ENCODE measurements at places on chromosomes 7 and 10. TPM values are rescaled to one million over a fixed set of nuclear protein-coding genes. Genes with fewer than 3 reads are reported as not detected.

Gene ATG9B
- under 0.01 TPM for total RNA-seq

Gene LIPJ
- total RNA-seq: 0.26 TPM

Gene TMEM72
- total RNA-seq: not detected

Gene BAIAP2L1
- total RNA-seq: 5.3 TPM

Gene TDRD1
- not detected for total RNA-seq

Gene COL13A1
- 6.4 TPM for total RNA-seq

Gene SOSTDC1
- total RNA-seq: not detected

Gene DMBT1
- total RNA-seq: under 0.01 TPM

Gene TMEM236
- 0.17 TPM for total RNA-seq

Gene FXYD4
- total RNA-seq: not detected

Gene DNAH11
- 0.33 TPM for total RNA-seq

Gene ADAMTS14
- 1.8 TPM for total RNA-seq

Gene NPC1L1
- total RNA-seq: under 0.01 TPM

Gene EBLN1
- not detected for total RNA-seq

Gene TMEM139
- not detected for total RNA-seq

Gene ADO
- total RNA-seq: 20.6 TPM

Gene SFTPA1
- not detected for total RNA-seq

Gene LIPK
- not detected for total RNA-seq

Gene SEMA3D
- 12.1 TPM for total RNA-seq

Gene CXCL12
- total RNA-seq: 611 TPM

Gene LBX1
- under 0.01 TPM for total RNA-seq

Gene NCF1
- under 0.01 TPM for total RNA-seq

Gene PHYHIPL
- not detected for total RNA-seq

Gene HELLS
- total RNA-seq: 3.9 TPM

Gene ADCYAP1R1
- not detected for total RNA-seq

Gene ZEB1
- total RNA-seq: 172 TPM

Gene GRM3
- total RNA-seq: not detected

Gene AGBL3
- total RNA-seq: 1.3 TPM
